ENCODE measurements at places on chromosomes 12 and 14.

GRCh38 chr14:61454545-61454944 is 133.2 kb downstream of the PRKCH start:
- DNase-seq: no peak

DNA sequence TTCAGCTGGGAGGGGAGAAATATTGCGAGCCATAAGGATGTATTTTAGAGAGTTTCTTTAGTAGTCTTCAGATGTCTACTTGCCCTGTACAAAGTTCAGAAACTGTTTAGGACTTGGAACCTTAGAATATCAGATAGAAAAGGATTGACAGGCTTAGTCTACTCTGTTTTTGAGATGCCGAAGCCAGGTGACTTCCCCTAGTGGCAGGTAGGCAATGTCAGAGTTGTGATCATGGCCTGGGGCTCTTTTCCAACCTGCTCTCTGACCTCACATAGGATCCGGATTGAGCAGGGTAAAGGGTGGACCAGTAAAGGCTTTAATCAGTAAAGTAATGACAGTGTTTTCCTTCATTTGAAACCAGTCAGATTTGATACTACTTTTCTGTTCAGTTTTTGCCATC is 59.6 kb downstream of the PRKCH start:
- no peak for DNase-seq

GRCh38 chr12:41932470-41932991 is 212.1 kb downstream of the GXYLT1 start:
- no peak for DNase-seq

DNA sequence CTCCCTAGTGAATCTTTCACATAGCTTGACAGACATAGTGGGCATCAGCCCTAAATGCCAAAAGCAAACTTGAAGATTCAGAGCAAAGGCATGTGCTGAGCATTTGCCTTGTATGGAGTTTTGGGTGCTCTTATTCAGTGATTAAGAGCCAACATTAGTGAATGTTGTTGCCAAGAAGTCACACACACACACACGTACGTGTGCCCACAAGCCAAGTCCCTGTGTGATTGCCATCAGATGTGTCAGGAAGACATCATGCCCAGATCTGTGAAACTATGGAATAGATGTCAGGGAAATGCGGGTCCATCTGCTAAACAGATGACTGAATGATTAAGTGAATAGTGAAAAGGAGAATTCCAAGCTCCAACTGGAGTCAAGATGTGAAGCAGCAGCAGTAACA is 149.0 kb downstream of the AKAP6 start:
- DNase-seq: no peak

All from stimulated activated CD4-positive, alpha-beta T cell treated with anti-CD3 and anti-CD28 coated beads, Interleukin-12 subunit alpha, Interleukin-12 subunit beta, amount 100 ng/mL, for 48 hours (primary cell).